ENCODE measurements at places on chromosomes 5 and 9. TPM values are rescaled to one million over a fixed set of nuclear protein-coding genes. Genes with fewer than 3 reads are reported as not detected.

Gene CAAP1
- total RNA-seq: 7.2 TPM

Gene KIF24
- 7.2 TPM for total RNA-seq

Gene SLC34A1
- not detected for total RNA-seq

GRCh38 chr5:51027271-51027670, 356.0 kb upstream of the ISL1 start:
- no peak for DNase-seq

DNA sequence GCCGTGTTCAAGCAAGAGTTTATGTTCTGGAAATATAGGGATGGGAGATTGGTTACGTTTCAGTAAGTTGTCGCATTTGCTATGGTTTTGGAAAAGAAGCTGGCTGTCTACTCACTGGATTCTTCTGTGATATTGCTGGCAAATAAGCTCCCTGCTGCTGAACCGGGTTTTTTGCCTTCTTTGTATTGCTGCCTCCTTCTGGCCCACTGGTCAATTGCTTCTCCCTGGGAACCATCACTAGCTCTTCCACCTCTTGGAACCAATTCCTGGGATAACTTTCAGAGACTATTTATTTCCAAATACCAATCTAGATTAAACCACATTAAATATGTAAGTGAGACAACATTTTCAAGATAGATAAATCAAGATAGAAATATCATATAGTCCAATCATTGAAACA, 43.0 kb downstream of the NUDT12 start:
- DNase-seq: no peak

DNA sequence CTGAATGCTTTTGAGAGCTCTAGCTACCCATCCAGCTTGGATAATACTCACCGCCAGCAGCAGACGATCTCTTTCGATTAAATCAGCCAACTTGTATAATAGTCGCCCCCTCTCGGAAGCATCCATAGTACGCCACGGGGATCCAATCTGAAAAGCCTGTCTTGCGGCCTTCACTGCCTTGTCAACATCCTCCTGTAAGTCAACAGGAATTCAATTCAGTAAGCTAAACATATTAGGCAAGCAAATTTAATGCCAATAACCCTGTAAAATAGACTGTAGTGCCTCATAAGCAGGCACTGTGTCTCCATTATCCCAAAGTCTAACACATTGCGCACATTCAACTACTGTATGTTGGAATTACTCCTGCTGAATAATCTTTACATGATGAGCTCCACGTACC, 22.0 kb downstream of the ALDH1A1 start:
- DNase-seq: no peak

- no peak for DNase-seq
Measured at GRCh38 chr9:93646640-93647178, 70.3 kb downstream of the PHF2 start.

- DNase-seq: no peak
Measured at GRCh38 chr5:95823218-95823737, 752 bp upstream of the GLRX start.

All from Panc1 (cell line).